ENCODE measurements at places on chromosomes 7 and 10.

GRCh38 chr10:6411436-6411835, 168.6 kb downstream of the PRKCQ start:
- DNase-seq, result no peak

- no peak for DNase-seq
Measured at GRCh38 chr10:458421-458851, 231.0 kb downstream of the DIP2C start.

DNA sequence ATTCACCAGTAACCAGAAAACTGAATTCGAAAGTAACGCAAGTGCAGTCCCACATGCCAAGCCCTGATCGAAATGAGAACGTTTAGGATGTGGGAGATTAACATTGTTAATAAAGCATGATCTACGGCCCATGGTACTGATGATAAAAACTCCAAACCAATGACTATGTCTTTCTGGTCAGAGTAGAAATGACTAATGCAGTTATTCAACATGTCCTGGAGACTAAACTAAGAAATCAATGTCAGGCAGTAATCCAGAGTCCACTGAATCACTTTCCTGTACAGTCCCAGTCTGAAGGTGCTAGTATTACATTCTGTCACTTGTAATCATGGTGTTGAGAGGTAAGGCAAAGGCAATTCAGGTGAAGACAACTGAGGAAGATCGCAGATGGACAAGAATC, 14.4 kb downstream of the NPSR1 start:
- no peak for DNase-seq

GRCh38 chr7:44213206-44213876, 12.6 kb downstream of the YKT6 start:
- DNase-seq, result no peak

DNA sequence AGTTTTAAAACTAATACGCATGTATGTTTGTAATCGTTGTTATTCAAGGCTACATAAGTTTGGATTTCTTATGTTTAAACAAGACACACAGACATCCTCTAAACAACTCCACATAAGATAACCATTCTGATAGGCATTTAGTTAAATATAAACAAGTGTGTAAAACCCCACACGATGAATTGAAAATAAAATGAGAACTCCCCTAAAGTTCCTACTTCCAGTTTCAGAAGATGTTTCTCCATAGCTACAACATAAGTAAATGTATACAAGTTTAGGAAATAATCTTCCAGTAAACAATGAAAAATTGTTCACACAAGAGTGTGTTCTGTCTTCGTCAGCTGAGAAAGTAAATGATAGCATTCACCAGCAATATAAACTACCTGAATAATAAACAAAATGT, 246.8 kb downstream of the RNLS start:
- DNase-seq, result no peak

GRCh38 chr10:131851346-131851745, 49.5 kb upstream of the PPP2R2D start:
- DNase-seq, result no peak

DNA sequence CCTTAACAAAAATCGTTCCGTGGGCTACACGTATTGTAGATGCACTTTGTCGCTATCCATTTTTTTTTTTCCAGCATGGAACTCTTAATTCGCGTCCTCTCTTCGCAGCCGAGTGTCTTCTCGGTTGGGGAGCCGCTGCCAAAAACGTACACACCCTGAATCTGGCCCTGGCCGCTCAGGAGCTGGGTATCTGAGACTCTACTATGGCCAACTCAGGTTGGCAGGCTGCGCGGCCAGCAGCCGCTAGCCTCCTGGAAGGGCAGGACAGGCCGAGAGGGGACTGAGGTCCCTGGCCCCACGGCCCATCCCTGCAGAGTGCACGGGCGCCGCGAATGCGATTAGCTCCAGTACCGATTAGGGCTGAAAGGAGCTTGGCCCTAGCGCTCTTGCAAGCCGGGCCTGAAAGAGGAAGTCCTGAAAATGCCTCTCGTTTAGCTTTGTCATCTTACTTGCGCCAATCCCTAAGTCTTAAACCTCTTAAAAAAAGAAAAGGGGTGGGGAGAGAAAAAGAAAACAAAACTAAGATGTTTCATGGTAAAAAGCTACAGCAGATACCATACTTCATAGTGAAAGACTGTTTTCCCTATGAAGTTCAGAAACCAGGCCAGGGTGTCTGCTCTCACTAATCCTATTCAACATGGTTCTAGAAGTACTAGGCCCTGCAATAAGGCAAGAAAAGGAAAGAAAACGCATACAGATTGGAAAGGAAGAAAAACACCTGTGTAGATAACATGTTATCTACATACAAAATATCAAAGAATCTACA, 113.2 kb upstream of the RHEB start:
- DNase-seq, result no peak

DNA sequence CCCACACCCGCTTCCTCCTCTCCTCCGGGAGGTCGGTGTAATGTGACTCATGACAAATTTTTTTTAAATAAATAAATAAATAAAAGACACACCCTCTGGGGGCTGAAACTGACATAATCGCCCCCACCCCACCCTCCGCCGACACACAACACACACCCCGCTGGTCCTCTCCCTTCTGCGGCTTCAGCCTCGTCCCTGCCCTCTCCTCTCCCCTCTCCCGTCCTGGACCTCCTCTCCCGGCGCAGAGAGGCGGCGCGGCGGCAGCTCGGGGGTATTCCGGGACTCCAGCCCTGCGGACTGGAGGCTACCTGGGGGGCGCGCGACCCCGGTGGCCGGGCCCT, 686 bp downstream of the ABI1 start:
- no peak for DNase-seq

- no peak for DNase-seq
Measured at GRCh38 chr7:92769394-92769699, 67.0 kb downstream of the CDK6 start.

DNA sequence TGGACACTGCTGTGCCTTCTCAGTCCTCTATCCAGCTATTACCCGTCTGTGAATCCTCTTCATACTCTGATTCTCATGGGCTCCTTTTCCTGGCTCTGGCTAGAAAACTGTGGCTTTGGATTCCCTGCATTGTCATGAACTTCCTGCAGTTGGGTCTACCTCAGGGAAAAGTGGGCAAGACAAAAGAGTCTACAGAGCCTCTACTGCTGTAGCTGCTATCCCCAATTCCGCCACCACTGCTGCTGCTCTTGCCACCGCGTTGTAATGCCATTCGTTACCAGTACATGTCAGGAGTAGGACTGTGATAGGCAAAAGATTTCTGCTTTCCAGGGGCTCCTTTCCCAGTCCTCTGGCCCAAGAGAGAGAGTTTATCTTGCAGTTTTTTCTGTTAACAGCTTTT, 23.9 kb upstream of the PPP1R17 start:
- no peak for DNase-seq

- no peak for DNase-seq
Measured at GRCh38 chr7:51344406-51345138, 28.0 kb upstream of the COBL start.

- no peak for DNase-seq
Measured at GRCh38 chr10:115745943-115746342, 527.1 kb downstream of the GFRA1 start.

DNA sequence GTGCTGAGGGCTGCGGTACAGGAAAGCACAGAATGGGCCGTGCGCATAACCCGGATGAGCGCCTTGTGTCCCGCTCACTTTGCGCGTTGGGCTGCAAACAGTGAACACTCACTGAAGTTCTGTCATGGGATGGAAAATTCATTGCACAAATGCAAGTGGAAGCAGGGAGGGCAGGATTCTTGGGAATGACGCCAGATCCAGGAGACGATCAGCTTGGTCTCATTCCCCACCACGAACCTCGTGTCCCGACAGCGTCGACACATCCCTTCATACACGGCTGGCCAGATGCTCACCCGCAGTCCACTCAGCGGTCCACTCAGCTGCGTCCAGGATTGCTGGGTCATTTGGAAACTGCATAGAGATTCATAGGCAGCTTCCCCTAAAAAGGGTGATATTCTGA, 607.1 kb downstream of the SDK1 start:
- DNase-seq, result no peak
